Esophagus squamous epithelium (tissue), 5 donors: ENCODE measurements at places on chromosomes 16 and 17.

GRCh38 chr17:43360376-43360738 is 38.4 kb upstream of the ARL4D start:
- no peak for DNase-seq

- DNase-seq = no peak
These were observed 5.8 kb upstream of the GSE1 start for GRCh38 chr16:85607321-85607765.

GRCh38 chr17:14605267-14605599 is 304.4 kb downstream of the HS3ST3B1 start:
- peak; percentile 2 for DNase-seq

DNA sequence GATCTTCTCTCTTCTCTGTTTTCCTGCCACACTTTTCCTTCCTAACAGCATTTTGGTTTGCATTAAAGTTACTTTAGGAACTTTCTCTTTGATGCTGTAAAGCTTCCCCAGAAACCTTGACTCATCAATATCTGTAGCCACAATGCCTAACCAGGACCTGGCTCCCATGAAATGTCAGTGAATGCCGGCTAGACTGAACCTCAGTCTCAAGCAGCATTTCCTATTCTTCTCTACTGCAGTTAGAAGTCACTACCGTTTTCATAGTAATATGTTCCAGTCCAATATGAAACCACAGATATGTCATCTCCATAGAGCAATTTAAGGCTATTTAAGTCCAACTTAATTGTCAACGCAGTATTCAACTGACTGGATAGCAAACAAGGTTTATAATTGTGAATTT is 28.9 kb downstream of the ITFG1 start:
- no peak for DNase-seq

DNA sequence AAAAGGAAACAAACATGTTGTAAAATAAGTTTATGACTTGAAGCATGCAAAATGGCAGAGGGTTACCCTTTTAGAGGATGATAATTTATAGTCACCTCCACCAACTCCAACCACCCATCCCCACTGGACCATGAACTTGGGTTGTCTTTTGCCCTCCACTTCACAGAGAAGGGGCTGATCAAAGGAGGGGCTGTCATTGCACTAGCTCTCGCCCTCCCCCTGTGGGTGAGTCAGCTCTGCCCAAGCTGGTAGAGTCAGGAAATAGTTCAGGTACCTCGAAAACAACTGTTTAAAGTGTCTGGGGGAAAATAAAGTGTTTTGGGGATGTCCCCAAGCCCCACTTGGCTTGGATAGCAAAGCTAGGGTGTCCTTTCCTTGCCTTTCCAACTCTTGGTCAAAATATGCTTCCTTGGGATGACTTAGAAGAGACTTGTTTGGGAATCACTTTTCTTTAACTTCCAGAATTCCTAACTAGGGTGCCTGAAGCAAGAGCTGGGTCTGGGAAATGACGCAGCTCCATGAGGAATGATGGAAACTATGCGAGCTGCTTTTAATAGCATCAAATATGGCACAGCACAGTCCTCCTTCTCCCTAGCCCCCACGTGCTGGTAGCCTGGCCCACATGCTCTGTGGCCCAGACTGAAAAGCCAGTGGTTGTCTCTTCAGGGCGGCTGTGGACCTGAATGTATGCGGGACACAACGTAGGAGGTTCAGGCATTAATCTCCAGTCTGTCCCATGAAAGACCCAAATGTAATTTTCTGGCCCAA is 40.7 kb downstream of the TBX4 start:
- no peak for DNase-seq

- DNase-seq = no peak
These were observed 53.6 kb downstream of the N4BP1 start for GRCh38 chr16:48556243-48556912.

DNA sequence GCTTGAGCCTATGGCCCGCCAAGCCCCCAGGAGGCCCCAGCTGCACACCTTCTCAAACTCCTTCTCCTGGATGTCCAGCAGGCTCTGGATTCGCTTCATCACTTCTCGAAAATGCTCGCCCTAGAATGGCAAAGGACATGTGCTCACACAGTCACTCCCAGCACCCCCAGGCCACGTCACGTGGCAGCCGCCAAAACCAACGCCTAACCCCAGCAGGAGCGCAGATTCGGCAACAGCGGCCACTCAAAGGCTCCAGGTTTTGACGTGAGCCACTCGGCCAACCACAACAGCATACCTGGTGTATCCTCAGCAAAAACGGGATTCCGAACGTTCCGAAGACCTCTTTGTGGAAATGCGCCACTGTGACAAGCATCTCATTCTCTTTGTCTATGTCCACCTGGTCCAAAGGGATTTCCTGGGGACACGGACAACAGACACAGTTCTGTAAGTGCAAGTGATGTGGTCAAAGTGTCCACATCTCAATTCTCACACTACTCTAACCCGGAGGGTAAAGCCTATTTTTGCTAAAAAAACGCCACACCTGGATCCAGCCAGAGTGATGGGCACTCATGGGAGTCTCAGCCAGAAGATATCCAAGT is 12.7 kb downstream of the LITAFD start:
- DNase-seq = no peak

- DNase-seq = no peak
These were observed 6.7 kb downstream of the NEK8 start for GRCh38 chr17:28735242-28735722.

DNA sequence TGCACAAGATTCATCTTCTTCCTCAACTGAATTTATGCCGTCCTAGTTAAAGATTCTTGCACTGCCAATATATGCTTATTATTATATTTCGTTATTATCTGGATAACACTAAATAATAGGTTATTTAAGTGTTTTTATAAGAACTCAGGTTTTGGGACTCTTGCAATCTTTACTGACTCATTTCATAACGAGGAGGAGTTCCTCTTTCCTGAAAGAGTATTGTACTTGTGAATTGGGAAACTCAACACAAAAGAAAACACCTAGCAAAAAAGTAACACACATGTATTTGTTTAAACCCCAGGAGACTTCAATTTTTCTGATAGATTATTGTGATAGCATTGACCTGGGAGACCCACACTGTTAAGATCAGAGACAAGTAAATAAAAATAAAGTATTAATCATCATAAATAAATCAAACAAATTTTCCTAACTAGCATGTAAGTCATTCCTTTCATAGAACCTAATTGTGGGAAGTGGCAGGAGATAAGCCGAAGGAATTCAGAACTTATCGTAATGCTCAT is 505.8 kb downstream of the KCNJ2 start:
- DNase-seq = no peak

DNA sequence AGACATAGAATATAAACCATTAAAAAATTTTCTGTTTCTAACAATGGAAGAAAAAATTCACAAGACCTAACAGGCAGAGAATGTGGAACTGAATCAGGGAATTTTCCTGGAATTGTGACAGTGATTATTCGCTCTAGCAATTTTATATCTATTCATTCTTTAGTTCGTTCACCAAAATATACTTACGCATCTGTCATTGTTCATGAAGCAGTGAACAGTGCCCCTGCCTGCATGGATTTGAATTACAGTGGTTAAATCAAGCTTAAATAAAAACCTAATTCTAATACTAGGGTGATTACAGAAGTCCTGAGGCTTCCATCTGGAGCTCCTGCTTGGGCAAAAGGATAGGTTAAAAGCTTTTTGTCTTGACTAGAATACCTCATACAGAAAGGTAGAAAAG is 48.6 kb downstream of the ABCA8 start:
- DNase-seq = no peak

DNA sequence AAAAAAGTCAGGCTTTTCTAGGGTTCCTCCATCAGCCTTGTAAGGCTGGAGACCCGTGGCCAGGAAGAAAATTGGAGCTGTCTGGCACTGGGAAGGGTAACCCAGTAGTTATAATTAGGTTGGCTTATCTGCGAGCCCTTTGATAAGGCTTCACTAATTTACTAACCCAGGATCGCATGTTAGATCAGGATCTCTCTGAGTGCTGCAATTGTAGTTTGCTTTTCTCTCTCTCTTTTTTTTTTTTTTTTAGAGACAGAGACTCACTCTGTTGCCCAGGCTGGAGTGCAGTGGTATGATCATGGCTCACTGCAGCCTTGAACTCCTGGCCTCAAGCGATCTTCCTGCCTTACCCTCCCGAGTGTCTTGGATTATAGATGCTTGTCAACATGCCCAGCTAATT is 17.0 kb downstream of the ABCC1 start:
- DNase-seq = no peak

DNA sequence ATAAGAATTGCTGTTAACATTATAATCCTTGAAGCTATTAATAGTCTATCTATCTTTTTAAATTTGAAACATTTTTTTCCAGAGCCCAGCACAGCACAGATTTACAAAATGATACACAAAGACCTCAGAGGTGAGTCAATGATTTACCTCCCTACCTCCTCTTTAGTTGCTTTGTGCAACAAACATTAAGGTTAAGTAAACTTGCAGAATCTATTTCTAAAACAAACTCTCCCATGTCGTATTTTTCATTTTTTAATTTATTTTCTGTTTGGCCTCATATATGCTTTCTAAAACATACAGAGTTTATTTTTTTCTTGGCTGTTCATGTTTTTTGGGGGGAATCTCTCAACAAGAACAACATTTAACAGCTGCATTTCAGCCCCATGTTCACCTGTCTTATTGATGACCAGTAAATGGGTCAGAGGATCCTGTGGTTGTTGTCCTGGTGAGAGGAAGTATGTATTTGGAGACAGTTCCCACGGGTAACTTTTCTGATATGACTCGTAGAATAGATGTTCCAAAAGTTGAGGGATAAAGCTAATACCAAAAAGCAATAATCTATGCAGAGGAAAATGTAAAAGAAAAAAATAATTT is 42.6 kb downstream of the ABCA9 start:
- no peak for DNase-seq

DNA sequence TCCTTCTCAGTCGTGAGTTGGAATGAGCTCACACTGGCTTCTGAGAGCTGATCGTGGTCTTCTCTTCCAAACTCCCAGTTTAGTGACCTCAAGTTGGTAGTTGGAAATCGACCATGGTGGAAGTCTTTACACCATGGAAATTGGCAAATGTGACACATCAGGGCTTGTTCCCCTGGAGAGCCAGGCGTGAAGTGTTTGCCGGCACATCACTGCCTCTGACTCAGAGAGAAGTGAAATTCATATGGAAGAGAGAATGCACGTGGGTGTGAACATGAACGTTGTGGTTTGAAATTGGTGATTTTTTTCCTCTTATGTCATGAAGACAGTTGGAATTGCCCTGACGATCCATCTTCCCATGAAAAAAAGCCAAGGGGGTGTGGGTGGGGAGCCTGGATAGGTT is 47.4 kb downstream of the AXIN2 start:
- no peak for DNase-seq

GRCh38 chr17:67132366-67132765 is 88.0 kb downstream of the CACNG1 start:
- no peak for DNase-seq

DNA sequence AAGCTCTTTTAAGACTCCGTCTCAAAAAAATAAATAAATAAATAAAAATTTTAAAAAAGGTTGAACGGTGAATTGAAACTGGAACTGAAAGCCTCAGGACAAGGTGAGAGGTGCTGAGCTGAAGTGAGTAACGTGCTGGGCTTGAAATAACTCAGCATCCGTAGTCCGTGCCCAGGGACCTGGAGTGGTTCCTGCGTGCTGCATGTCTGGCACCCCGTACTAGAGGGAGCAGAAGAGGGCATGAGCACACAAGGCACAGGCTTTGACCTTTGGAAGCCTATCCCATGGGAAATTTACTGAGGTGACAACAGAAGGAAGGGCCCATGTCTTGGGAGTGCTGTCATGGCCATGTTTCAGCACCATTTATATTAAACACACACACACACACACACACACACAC is 4.5 kb upstream of the MEIOB start:
- no peak for DNase-seq

- DNase-seq = no peak
These were observed 108.0 kb upstream of the CIBAR2 start for GRCh38 chr16:85220125-85220839.

- no peak for DNase-seq
These were observed 90.7 kb downstream of the OR1D5 start for GRCh38 chr17:2972749-2973148.

- no peak for DNase-seq
These were observed 7.1 kb upstream of the ZNF213 start for GRCh38 chr16:3127745-3128144.

GRCh38 chr17:72461757-72462156 is 340.9 kb downstream of the SOX9 start:
- no peak for DNase-seq

DNA sequence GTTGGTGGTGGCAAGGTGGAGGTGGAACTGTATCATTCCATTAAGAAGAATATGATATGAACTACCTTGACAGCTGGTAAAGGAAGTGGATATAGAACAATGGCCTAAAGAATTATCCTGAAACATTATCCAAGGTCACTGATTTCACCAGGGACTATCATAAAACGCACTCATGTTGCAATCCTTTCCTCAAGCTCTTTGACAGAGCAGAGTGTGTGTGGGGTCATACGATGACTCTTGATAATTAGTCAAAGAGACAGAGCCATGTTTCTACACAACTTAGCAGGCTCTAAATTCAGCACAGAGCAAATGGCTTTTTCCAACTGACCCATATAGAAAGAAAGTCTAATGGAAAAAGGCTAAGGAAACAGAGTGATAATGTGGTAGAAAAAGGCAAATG is 126.4 kb upstream of the ANKFN1 start:
- DNase-seq = no peak

- DNase-seq = no peak
These were observed 9.5 kb upstream of the CENPT start for GRCh38 chr16:67856927-67857546.

- DNase-seq = no peak
These were observed 16.0 kb downstream of the CSNK1D start for GRCh38 chr17:82257473-82257872.

DNA sequence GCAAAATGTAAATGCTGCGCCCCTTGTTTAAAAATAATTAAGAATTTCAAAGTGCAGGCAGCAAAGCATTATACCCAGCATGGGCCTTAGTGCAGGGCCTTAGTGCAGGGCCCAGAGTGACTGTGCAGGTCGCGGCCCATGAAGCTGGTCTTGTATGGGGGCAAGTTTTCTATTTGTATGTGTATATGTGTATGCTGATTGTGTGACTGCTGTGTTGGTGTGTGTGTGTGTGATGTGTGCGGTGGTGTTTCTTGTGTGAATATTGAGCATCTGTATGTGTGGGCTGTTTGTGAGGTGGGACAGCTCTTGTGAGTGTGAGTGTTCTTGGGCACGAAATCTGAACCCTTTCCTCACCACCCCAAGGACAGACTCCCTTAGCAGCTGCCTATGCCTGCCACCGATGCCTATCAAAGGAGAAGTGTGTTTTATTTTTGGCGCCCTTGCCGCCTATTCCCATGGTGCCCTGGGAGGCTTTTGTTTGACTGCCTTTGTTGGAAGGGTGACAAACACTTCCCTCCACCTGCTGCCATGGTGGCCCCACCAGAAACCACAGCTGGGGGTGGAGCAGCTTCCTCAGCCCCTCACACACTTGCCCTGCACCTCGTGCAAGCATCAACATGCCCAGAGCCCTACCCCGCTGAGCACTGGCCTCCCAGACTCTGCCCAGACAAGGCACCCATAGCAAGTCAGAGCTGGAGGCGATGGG is 18.0 kb downstream of the CCR7 start:
- no peak for DNase-seq

- DNase-seq = no peak
These were observed 26.6 kb upstream of the SRCIN1 start for GRCh38 chr17:38632334-38632733.

GRCh38 chr17:61579961-61580360 is 11.1 kb downstream of the NACA2 start:
- DNase-seq = no peak

- DNase-seq = no peak
These were observed 11.7 kb downstream of the NKIRAS2 start for GRCh38 chr17:42031584-42031983.
